Fibroblast of skin of right quadriceps (primary cell): ENCODE measurements at places on chromosomes 11 and 22.

DNA sequence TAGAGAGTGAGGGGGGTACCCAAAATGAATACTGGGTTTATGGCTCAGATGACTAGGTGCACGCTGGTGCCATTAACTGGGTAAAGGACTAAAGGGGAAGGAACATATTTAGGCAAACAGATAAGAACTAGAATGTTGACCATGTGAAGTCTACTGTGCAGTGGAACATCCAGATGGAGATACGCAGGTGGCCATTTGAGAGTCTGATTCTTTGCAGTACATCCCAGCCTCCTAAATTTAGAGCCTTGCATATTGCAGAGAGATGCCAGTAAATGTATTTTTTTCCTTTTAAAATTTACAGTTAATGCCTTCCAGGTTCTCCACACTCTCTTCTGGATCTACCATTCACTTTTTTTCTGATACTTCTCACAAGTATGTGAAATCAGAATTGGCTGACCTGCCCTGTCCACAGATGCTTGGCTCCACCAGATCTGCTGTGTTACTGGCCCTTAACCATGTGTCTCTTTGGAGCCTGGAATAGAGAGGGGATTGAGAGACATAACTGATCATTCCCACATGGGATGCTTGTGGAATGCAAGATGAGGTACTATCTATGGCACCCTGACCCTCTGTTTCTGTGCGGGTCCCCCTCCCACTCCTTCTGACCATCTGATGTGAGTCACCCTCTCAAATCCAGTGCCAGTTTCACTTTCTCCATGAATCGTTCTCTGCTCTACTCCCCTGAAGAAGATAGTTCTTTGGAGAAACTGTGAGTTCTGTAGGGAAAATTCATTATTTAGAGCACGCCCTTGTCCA is 77.0 kb upstream of the NCAM1 start:
- DNase-seq = no peak

DNA sequence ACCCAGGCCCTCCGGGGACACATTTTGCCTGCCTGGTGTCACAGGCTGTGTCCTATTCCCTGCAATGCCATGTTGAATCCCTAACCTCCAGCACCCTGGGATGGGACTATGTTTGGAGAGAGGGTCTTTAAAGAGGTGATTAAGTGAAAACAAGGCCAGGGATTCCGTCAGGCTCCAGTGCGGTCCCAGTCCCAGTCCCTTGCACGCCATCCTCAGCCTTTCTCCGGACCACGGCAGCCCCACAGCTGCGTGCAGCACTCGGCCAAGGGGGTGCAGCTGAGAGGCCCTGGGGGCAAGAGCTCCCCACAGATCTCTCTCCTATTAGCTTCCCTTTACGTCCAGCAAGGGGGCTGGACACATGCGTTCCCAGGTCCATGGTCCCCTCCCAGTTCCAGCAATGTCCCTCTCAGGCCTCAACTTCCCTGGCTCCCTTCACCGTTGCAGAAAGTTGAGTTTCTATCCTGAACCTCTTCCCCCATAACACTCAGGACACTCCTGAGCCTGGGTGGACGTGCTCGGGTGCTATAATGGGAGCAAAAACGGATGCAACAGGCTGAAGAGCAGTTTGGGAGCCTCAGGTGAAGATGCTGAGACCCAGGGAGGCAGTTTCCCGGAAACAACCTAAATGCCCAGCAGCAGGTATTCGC is 1422.7 kb downstream of the BRD1 start:
- DNase-seq = no peak

- no peak for DNase-seq
Observed at GRCh38 chr11:41328324-41328723, 131.1 kb downstream of the LRRC4C start.

- no peak for DNase-seq
Observed at GRCh38 chr11:16924462-16924825, 89.8 kb downstream of the PLEKHA7 start.

DNA sequence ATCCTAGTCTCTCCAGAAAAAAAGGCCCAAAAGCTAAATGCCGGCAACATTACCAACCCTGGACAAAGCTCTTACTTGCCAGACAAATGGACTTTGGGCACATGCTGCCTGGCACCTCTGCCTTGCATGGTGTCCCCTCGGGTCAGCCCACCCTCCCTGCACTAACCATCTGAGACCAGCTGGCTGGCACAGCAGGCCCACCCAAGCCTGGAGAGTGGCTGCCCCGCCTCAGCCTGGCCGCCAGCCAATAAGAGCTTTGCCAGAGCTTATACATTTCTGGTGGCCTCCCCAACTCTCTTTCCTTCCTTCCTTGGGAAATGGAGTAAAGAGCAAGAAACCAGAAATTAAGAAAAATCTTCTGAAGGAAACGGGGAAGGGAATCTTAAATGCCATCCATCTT is 24.5 kb downstream of the MCHR1 start:
- DNase-seq = no peak

- no peak for DNase-seq
Observed at GRCh38 chr11:85854212-85854556, 999 bp upstream of the CCDC83 start.

DNA sequence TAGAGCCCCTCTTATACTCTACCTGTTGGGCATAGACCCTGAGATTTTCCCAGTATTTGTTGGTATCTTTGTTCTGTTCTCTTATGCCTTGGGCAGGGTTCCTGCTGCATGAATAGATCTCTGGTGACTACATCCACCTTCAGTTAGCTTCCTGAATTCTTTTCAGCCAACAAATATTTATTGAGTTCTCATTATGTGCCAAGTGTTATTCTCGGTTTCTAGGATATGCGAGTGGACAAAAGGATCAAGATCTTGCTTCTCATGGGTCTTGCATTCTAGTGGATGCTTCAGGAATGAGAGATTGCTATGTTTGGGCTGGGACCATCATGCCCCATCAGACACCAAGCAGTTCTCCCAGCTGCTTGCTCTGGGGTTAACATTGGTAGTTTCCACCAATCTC is 340.0 kb downstream of the METTL15 start:
- peak; percentile 12 for DNase-seq
